ENCODE measurements at places on chromosomes 6 and 20.

DNA sequence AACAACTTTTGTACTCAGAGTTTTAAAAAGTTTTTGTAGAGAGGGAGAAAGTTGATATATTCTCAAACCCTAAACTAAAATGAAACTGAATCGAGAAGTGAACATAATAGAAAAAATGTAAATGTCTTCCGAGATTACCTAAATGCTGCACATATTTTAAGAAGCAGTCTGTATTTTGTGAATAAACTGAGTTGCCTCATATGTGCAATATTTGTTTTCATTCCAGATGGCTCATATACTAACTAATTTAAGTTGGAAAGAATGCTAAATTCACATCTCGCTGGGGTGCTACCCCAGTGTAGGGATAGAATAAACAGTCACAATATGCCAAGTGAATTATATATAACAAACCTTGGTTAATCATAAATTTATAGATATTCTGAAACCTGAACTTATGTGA, 285.9 kb upstream of the THEMIS start:
- no peak for DNase-seq

- no peak for DNase-seq
Observed at GRCh38 chr6:1262704-1263038, 49.2 kb upstream of the FOXQ1 start.

- DNase-seq, result peak; percentile 43
Observed at GRCh38 chr6:15491255-15491985, 171.4 kb downstream of the DTNBP1 start.

DNA sequence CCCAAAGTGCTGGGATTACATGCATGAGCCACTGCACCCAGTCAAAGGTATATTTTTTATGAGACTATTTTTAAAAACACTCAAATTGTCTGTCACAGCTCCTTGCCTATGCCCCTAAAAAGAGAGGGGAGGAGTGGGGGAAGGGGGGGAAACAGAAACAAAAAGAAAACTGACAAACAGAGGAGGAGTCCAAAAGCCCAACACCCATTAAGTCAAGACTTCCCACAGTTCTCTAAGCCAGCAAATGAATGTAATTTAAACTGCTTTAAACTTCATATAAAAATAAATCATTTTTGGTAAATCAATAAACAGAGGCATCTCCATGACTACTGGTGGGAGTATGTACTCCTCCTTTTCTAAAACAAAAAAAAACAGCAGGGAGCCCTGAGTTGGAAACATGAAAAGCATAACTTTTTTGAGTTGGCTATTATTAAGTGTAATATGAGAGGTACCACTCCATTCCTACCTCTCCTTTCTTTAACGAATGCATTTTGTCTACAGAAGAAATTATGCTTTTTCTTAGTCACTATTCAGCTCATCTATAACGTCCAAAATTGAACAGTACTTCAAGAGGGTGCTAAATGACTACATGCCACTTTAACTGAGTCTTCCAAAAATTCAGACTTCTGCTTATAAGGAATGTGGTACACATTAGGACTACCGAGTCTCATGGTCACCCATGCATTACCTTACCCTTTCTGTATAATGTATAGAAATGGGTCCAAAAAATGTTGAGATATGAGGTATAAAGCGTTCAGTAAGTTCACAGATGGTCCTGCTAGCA, 119.0 kb upstream of the PRSS16 start:
- DNase-seq, result no peak

- DNase-seq, result no peak
Observed at GRCh38 chr6:34817446-34817845, 25.6 kb downstream of the BLTP3A start.

DNA sequence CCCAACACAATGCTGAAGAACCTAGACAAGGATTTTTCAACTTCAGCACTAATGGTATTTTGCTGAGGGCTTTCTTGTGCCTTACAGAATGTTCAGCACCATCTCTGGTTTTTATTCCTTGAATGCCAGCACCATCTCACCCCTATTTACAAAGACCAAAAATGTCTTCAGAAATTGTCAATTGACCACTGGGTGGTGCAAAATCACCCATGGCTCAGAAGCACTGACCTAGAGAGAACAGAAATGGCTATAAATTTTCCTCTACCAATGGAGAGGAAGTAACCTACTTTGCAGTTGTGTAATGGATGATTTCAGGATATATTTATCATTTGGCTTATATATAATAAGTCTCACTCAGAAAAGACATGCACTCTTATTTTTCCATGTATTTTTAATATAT, 431.0 kb upstream of the IRAK1BP1 start:
- DNase-seq, result no peak

- DNase-seq, result no peak
Observed at GRCh38 chr20:33391722-33392415, 9.4 kb downstream of the CDK5RAP1 start.

DNA sequence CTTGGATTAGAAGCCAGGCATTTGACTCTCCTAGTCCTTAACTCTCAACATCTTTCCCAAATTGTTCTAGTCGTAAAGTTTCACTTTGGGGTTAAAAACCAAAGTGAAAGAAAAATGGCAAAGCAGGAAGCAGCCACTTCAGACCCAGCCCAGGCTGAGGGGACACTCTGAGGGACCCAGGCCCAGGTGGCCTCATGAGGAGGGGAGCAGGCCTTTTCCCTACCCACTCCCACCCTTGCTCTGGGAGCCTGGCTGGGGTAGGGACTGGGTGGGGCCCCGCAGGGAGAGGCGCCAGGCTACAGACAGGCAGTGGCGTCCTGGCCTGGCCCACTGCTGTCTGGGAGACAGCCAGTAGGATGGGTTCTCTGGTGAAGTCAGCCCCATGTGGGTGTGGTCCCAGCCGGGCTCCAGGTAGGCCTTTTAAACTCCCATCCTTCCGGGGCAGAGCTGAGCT, 68.7 kb upstream of the MYL9 start:
- no peak for DNase-seq

GRCh38 chr6:111361648-111362047, 121.4 kb downstream of the REV3L start:
- no peak for DNase-seq

GRCh38 chr6:162625846-162626540, 101.6 kb downstream of the PRKN start:
- DNase-seq, result no peak

GRCh38 chr6:26532699-26533531, 5.3 kb upstream of the HMGN4 start:
- peak; percentile 98 for DNase-seq

DNA sequence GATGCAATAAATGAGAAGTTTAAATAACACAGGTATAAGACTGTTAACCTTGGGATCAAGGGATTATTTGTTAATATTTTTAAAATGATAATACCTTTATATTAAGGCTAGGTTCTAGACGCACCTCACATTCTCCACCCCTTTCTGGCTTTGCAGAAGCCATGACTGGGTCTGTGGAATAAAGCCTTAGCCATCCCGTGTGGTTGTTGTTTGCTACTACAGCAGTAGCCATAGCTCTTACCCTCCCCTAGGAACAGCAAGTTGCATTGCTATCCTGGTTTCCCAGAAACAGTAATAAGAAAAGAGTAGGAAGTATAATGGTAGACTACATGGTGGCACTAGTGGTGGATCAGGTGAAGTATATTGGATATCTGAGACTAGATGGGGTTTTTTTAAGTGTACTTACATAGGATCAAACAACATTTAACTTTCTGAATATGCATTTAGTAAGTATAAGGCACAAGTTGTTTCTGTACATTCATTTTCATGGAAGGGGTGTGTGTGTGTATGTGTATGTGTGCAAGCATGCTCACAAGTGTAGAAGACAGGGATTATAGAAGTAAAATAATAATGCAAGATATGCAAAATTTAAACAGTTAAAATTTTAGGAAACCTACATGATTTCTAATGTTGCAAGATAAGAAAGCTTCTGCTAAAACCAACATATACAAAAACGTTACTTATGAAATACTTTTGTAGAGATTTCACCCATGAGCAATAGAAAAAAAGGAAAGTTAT, 384.2 kb downstream of the PRKN start:
- DNase-seq, result no peak

- DNase-seq, result no peak
Observed at GRCh38 chr6:127051571-127052260, 66.8 kb upstream of the RSPO3 start.
